Mucosa of gallbladder (tissue), 1 donor: ENCODE measurements at places on chromosomes 2 and 18. TPM values are rescaled to one million over a fixed set of nuclear protein-coding genes. Genes with fewer than 3 reads are reported as not detected.

The CARF gene
- 9.6 TPM for total RNA-seq

The LRPPRC gene
- 60.7 TPM for total RNA-seq

The LRATD1 gene
- 33.4 TPM for total RNA-seq

The PMAIP1 gene
- 1.4 TPM for total RNA-seq

The GRHL1 gene
- total RNA-seq = 7.2 TPM

The TRABD2A gene
- total RNA-seq = 0.52 TPM

The SP140 gene
- total RNA-seq = 4.2 TPM

The PLCL1 gene
- 4.4 TPM for total RNA-seq

GRCh38 chr2:27021253-27022049, 11.3 kb upstream of the TMEM214 start:
- DNase-seq = peak; percentile 37

DNA sequence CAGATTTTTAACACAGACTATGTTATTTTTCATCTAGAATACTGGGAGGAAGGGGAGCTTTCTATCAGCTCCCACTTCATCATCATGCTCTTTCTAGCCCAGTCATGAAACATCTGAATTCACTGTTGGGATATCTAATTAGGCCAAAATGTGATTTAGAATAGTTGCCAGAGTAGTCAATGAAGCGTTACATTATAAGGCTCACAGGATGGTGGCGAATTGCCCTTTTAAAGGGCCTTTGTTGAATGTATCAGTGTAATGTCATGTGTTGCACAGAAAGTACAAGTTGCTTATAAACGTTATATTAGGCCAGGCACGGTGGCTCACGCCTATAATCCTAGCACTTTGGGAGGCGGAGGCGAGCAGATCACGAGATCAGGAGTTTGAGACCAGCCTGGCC, 45.6 kb downstream of the PDE1A start:
- no peak for DNase-seq

DNA sequence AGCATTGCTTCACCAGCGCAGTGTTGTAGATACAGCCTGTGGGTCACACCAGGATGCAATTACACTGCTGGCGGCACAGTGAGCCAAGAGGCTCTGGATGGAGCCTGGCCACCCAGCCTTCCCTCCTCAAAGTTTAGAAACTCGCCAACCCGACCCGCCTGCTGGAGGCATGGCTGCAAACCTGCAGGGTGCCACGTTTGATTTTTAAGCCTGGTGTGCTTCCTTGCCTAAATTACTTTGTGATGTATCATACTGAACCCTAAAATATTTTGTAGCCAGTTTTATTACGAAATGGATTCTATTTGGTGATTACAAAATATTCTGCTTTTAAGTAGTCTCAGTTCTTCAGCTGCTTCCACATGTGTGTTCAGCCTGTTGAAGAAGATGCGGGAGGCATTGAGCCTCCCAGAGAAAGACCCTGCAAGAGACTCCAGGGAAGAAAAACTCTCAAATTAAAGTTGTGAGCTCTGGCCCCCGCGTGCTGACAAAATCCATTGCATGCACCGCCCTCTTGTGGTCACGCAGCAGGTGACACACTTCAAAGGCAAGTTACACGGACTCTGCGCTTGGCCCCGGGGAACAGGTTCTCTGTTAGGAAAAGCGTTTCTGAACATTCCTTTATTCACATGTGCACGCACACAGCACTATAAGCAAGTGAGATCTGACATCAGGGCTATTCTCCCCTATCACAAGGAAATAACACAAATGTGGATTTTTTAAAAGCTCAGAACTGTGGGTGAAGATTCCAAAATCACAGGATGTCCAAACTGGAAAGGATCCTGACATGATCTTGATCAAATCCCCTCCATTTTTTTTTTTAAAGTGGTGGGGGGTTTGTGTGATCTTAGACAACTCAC, 63.0 kb upstream of the TWIST2 start:
- peak; percentile 56 for DNase-seq

GRCh38 chr18:42048158-42048557, 93.1 kb downstream of the PIK3C3 start:
- peak; percentile 13 for DNase-seq

DNA sequence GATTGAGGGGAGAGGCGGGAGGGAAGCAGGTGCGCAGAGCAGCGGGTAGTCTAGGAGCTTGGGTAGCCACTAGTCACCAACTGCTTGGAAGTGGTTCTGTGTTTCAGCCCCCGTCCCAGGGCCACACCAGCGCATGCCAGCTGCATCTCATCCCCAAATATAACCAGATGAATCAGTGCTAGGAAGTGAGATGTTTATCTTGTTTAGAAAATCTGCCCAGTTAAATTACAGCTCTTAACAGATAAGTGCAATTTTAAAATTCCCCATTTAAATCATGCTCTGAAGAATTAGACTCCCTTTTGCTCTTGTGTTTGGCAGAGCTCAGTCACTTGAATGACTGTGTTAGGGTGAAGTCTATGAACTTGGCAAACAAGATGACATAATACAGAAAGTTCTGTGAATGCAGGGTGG, 193.8 kb downstream of the SEPTIN10 start:
- no peak for DNase-seq

DNA sequence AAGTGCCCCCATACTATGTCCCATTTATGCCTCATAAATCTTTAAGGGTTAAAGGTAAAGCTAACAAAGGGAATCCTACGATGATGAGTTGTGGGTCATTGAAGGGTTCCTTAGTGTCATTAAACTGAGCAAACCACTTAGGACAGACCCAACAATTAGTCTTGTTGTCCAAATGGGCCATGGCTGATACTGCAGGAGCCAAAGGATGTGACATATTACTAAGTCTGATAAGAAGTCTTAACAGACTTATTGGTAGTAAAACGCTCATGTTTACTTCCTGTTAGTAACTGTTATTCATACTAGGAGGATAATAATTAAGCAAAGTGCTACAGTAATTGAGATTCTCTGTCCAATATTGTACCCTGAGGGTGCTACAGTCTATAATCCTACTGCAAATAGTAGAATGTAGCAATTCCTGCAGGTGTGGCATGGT, 96.8 kb downstream of the PTPN4 start:
- DNase-seq = no peak

DNA sequence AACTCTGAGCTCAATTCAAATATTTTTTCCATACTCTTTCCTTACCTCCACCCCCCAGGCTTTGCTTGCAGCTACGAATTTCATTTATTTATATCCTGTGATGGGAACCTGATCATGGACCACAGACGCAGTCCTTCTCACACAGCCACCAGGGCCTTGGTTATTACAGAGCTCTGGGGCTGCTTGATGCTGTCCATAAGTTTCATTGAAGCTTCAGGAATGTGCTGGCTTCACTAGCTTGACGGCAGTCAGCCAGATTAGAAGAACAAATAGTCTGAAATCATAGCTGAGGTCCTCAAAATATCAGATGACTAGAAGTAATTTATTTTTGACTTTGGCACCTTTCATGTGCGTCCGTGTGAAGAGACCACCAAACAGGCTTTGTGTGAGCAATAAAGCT, 104.9 kb downstream of the VWA3B start:
- DNase-seq = no peak

GRCh38 chr2:176173567-176174381, 14.7 kb upstream of the HOXD1 start:
- no peak for DNase-seq

GRCh38 chr2:189719571-189719970, 43.0 kb downstream of the OSGEPL1 start:
- DNase-seq = no peak

DNA sequence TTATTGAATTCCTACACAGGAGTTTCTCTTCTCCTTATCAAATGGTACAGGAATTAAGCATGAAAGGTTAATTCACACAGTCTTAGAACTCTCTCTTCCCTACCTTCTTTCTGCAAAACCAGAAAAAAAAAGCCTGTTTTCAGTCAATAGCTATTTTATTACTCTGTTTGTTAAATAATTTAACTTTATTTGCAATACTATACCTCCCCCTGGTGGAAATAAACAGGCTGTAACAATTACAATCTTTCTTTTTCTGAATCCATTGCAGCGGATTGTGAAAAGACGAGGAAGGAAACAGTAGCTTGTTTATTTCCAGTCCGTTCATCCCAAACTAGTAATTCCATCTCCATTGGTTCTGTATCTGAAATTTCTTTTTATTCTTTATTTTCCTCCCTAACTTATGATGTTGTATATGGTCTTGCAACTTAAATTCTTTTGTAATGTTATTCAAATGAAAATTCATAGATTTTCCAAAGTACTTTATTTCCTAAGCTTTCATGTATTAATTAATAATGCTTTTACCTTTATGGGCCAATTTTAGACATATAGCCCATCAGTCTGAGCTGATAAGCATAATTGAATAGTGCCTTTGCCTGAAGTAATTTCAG, 165.2 kb downstream of the SH3BP4 start:
- DNase-seq = no peak

DNA sequence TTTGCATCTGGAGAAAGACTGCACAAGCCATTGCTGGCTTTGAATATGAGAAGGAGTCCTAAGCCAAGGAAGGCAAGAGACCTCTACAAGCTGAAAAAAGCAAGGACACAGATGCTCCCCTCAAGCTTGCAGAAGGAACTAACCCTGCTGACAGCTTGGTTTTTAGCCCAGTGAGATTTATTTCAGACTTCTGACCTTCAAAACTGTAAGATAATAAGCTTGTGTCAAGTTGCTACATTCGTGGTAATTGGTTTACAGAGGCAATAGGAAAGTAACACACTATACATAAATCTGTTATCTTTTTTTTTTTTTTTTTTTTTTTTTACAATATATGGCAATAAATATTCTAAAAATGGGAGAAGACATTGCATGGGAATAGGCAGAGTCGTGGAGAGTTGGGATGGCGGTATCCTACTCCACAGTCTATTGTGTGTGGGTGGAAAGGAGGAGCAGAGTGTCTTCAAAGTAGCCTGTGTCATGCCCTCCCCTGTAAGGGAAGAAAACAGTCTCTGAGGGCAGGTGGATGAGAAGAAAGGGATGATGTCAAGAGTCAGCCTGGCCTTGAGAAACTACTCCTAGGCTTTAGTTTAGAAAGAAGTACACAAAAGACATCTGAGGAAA, 196.9 kb downstream of the THSD7B start:
- no peak for DNase-seq

GRCh38 chr18:10759241-10759640, 233.4 kb downstream of the NAPG start:
- no peak for DNase-seq

DNA sequence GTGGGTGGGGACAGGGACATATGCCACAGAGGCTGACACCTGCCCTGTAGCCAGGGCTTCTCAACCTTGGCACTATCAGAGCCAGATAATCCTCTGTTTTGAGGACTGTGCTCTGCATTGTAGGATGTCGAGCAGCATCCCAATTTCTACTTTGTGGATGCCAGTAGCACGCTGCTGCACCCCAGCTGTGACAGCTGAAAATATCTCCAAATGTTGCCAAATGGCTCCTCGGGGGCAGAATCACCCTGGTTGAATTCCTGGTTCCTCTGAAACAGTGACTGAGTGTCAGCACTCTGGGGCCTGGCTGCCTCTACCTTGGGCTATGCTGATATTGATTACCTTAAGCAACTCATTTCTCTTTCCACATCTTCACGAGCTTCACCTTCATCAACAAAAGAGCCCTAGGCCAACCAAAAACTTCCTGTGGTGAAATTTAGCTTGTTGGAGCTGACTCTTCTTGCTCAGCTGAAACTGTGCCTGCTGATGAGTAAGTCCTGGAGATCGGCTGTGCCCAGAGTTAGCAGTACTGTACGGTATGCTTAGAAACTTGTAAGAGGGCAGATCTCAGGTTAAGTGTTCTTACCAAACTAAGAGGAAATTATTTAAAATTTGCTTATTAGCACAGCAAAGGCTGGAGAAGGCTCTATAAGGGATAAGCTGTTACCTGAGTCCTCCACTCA, 138.1 kb downstream of the SEPTIN10 start:
- no peak for DNase-seq

DNA sequence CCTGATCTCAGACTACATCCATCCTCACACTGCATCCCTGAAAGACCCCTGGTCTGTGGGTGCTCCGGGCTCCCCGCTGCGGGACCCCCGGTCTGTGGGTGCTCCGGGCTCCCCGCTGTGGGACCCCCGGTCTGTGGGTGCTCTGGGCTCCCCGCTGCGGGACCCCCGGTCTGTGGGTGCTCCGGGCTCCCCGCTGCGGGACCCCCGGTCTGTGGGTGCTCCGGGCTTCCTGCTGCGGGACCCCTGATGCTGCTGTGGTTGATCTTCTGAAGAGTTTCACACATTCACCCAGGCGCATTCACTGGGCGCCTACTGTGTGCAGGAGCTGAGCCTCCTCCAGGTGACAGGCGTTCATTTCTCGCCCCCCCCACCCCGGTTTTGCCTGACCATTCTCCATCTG, 162.7 kb upstream of the SALL3 start:
- DNase-seq = no peak

- peak; percentile 65 for DNase-seq
Measured at GRCh38 chr2:74267068-74267467, 68.7 kb downstream of the MTHFD2 start.

DNA sequence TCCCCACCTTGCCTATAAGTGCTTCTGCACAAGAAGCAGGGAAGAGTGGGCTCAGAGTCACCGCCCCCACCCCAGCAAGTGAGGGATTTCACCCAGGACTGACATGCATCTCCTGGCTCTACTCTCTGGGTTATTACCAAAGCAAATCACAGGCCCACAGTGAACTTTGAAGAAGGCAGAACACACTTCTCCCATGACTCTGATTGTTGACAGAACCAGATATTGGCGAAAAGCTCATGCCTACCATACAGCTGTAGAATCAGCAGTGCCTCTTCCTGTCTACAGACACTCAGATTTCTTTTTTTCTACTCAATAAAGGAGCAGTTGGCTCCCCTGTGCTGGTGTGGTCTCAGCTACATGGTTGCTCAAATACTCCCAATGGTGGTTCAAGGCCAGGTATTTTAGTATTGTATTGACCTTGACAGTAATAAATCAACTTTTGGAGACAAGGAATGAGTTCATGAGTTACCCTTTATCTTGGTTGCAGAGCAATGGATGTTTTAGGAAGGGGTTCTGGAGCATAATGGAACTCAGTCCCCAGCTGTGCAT, 512.9 kb upstream of the ID2 start:
- no peak for DNase-seq

DNA sequence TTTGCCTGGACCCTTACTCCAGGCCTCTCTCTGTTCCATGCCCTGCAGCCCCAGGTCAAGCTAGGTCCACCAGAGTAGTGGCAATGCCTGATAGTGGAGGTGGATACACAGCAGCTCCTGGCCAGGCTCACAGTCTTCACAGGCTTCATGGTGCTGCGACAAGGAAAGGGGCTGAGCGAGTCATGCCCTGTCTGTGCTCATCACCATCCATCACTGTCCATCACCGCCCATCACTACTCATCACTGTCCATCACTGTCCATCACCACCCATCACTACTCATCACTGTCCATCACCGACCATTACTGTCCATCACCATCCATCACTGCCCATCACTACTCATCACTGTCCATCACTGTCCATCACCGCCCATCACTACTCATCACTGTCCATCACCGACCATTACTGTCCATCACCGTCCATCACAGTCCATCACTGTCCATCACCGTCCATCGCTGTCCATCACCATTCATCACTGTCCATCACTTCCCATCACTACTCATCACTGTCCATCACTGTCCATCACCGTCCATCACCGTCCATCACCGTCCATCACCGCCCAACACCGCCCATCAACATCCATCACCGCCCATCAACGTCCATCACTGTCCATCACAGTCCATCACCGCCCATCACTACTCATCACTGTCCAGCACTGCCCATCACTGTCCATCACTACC, 57.1 kb upstream of the OTOS start:
- no peak for DNase-seq
